NB4 (cell line): ENCODE measurements at places on chromosomes 7 and 10.
A peak's percentile ranks its signal among the peaks of the same experiment; 100 is the strongest.

DNA sequence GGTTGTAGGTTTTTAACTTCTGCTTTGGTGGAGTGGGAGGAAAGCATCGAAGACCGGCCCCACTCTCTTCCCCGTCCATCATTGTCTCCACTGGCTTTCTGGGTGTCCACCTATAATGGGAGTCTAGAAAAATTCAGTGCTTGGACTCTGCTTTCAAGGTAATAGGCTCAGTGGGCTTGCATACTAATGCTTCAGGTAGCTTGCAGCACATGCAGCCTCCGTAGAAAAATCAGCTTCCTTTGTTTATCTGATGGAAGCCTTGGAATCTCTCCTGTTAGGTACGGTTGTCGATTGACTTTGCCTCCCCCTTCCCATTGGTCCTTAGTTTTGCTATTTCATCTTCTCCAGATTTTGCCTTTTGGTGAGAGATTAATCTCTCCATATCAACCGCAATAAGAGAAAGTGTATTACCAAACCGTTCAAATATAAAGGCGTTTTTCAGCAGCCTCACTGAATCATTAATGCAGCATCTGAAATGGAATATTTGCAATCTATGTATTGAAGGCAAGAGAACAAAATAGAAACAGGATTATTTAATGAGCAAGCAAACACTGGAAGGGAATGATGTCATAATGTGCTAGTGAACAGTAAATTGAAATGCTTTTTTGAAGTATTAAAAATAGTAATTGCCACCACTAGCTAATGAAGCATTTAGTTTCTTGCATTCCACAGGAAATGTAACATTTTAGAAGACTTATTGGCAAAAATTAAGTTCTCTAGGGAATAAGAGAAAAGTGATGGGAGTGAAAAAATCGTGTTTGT lies 944 bp downstream of the AVL9 start:
- DNase-seq, result no peak

- no peak for DNase-seq
Observed at GRCh38 chr7:79612022-79612421, 158.6 kb upstream of the MAGI2 start.

DNA sequence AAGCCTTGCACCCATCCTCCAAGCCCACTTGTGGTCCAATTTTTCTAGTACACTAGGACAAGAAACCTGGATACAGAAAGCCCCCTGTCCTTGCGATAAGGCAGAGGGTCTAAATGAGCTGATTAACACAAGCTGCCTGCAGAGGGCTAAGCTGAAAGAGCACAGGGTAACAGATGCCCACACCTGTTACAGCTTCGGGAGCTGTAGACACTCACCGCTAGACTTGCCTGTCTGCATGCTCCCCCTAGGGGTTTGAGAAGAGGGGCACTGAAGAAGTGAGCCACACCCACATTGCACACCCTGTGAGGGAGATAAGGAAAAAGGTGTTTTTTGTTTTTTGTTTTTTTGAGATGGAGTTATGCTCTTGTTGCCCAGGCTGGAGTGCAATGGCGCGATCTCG lies 386.5 kb upstream of the AUTS2 start:
- DNase-seq, result peak; percentile 36

DNA sequence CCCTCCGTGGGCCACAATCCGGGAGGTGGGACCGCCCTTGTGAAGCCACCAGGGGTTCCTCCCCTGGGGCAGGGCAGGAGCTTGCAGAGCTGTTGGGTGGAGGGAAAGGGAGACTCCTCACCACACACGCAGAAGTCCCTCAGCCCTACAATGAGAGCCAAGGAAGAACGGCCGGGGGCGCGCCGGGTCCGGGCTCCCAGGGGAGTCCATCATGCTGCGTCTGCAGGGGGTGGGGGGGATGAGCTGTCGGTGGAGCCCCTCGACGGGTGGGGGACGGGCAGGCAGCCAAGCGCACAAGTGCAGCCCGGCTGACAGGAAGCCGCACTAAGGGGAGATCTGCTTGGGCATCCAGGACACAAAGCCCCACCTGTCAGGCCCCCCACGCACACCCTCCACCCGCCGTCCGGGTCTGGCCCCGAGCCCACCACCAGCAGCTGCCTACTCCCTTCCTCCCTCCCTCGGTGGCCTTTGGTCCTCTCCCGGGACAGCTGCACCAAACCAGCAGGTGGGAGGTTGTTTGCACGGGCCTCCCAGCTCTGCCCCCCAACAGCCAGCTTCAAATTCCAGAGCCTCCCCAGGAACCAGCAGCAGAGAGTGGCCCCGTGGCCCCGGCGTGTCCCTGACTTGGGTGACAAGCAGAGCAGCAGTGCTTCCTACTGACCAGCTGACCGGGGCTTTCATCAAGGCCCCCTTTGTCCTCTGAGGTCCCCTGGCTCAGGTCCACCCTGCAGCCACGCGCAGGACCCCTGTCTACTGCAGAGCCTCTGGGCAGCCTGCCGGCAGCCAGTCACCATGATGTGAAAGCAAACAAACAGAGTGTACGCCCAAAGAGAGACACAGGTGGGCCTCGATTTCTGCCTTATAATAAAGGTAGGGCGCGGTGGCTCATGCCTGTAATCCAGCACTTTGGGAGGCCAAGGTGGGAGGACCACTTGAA lies 50.3 kb downstream of the HIP1 start:
- peak; percentile 88 for DNase-seq

- peak; percentile 15 for DNase-seq
Observed at GRCh38 chr10:118332236-118332635, 9.9 kb downstream of the FAM204A start.

DNA sequence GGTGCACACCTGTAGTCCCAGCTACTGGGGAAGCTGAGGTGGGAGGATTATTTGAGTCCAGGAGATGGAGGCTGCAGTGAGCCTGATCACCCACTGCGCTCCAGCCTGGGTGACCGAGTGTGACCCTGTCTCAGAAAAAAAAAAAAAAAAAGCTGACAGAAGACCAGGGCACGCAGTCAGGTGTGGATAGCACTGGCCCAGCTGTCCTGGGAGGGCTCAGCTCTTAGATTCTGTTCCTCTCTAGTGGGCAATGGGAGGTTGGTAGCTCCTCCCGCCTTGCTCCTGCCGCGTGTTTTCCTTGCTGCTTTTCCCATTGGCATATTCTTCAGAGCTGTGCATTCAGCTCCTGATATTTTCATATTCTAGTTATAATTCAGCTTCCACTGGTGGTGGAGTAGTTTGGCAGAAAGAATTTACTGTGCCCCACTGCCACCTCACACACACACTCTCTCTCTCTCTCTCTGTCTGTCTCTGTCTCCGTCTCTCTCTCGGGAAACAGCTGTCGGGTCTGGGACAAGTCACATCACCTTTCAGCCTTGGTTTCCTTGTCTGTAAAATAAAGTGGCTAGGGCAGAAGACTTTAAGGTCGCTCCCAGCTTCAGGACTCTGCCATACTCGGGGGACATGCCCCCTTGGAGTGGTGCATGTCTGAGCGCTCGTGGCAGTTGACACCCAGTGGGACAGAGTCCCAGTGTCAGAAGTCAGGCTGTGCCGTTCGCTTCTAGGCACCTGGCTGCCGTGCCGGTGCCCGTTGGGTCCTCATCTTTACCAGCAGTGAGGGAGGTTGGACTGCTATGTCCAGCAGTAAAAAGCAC lies 25.9 kb upstream of the ANKRD2 start:
- no peak for DNase-seq
